H9 (cell line): ENCODE measurements at places on chromosomes 6 and 20.

GRCh38 chr20:53513489-53514298, 79.9 kb downstream of the ZNF217 start:
- no peak for DNase-seq

DNA sequence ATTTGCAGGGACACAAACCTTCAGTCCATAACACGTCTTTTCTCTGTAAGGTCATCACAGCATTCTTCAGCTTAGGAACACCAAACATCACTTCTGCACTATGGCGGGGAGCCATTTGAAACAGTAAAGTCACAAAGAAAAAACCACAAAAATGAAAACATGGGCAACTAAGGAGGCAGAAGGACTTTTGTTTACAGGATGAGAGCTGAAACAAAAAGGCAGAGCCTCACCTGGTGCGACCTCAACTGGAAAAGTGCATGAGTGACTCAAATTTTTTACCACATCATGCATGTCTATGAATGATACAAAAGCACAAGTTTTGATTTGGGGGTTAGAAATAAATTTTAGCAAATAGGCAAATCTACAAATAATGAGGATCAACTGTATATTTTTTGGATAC, 68.2 kb upstream of the TNFAIP3 start:
- no peak for DNase-seq

DNA sequence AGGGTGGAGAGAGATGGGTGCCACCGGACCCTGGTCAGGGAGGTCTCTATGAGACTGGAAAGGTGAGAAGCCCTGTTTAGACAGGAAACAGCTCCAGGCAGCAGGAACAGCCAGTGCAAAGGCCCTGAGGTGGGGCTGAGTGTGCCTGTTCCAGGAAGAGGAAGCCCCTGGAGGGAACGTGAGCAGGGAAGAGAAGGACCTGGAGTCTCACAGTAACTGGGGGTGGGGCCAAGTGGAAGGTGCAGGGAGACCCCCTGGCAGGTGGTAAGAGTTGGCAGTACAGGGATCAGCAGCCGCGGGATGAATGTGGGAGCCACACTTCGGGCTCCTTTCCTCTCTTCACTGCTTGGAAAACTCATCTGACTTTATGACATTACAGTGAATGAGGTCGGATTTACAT, 43.8 kb upstream of the CST5 start:
- no peak for DNase-seq

- DNase-seq = no peak
Observed at GRCh38 chr6:105112577-105112976, 67.2 kb downstream of the POPDC3 start.

GRCh38 chr6:44582930-44583329, 195.4 kb downstream of the CDC5L start:
- DNase-seq = no peak

DNA sequence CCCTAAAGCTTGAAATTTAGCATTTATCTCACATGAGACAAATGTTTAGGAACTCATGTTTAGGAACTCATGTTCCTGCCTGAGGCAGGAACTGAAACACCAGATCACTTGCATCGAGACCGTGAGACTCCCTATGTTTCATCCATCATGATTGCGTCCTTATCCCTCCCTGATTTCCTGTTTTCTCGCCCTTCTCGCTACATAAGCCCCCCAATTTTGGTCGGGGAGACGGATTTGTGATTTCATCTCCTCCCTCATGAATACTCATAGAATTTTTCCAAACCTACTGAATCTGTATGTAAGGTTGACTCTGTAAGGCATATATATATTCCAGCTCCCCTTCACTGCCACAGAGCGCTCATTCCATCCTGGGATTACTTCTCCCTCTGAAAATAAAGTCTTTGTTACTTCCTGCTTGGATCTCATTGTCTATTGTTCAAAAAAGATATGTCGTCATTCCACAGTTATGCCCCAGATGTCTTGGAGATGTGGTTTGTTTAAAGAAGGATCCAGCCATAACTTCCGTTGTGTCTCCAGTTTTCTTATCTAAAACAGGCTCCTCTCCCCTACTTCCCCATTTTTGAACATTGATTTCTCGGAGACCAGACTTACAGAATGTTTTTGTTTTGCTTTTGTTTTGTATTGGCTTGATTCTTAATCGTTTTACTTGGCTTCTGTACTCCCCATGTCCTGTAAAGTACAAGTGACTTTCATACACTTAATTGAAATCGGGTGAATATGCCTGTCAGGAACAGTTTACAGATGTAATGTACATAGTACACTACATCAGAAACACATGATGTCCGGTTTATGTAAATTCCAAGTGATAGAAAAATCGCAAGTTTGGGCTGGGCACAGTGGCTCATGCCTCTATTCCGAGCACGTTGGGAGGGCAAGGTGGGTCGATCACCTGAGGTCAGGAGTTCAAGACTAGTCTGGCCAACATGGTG, 118.7 kb downstream of the HFE start:
- DNase-seq = no peak
